ENCODE measurements at places on chromosomes 5 and 9. TPM values are rescaled to one million over a fixed set of nuclear protein-coding genes. Genes with fewer than 3 reads are reported as not detected.

The NUTM2G gene
- not detected for total RNA-seq

DNA sequence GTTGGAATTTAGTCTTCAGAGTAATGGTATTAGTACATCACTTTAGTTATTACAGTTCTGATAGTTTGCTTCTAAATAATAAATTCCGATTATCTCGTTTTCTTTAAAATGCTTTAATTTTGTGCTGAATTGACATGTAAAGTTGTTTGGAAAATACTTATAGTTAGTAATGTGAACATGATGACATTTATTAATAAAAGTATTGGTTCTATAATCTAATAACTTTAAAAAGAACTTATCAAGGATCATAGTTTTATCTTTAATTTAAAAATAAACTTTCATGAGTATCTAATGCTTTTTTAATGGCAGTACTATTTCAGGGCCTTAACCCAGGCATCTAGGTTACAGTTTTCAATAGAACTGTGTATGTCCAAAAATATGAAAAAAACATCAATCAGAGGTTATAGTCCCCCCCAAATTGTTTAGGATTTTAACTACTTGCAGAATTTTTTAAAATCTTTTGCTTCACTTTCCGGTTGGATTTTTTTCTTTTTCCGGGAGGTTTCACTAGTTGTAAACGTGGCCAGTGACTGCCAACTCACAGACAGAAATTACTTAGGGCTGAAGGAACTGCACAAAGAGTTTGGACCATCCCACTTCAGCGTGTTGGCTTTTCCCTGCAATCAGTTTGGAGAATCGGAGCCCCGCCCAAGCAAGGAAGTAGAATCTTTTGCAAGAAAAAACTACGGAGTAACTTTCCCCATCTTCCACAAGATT lies 680 bp downstream of the GPX8 start:
- peaks cover 15% of the 10 kb centered on the region for H3K4me1 ChIP-seq
- H3K27me3 ChIP-seq = no peaks in the 10 kb centered on the region
- H3K4me3 ChIP-seq = peak overlapping the region; percentile 83
- peak; percentile 88 for DNase-seq
- peaks cover 41% of the 10 kb centered on the region for H3K36me3 ChIP-seq

The FOXD1 gene
- total RNA-seq = 17.0 TPM

- no peak overlapping the region for H3K27ac ChIP-seq
- no peaks in the 10 kb centered on the region for H3K27me3 ChIP-seq
- no peak for DNase-seq
- no peak overlapping the region for H3K4me3 ChIP-seq
- H3K36me3 ChIP-seq = no peaks in the 10 kb centered on the region
Observed at GRCh38 chr5:75885849-75886596, 168.8 kb upstream of the POC5 start.

GRCh38 chr5:76025069-76025468 lies 58.1 kb upstream of the SV2C start:
- no peaks in the 10 kb centered on the region for H3K27me3 ChIP-seq
- H3K27ac ChIP-seq = no peak overlapping the region
- H3K4me1 ChIP-seq = no peaks in the 10 kb centered on the region
- no peaks in the 10 kb centered on the region for H3K36me3 ChIP-seq
- DNase-seq = no peak

- H3K27me3 ChIP-seq = peaks cover 38% of the 10 kb centered on the region
- H3K27ac ChIP-seq = no peak overlapping the region
- no peak overlapping the region for H3K4me3 ChIP-seq
- no peaks in the 10 kb centered on the region for H3K36me3 ChIP-seq
- peaks cover 15% of the 10 kb centered on the region for H3K4me1 ChIP-seq
Observed at GRCh38 chr5:170571281-170571731, 67.5 kb downstream of the KCNIP1 start.

The MARCHF11 gene
- total RNA-seq = not detected

The GABRP gene
- under 0.01 TPM for total RNA-seq

DNA sequence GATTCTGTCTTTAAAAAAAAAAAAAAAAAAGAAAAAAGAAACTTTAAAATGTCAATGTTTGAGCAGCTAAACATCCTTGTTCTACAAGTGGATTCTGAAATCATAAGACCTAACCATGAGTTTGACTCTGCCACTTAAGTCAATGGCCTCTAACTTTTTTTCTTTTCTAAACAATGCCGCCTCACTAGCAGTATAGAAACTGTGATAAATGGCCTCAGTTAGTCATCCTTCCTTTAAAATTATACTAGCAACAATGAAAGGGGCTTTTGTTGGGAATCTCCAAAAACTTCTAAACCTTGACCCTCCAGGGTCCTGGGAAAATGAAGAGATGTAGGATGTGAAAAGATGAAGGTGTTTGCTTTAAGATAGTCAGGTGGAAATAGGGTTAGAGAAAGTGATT lies 71.1 kb downstream of the FBXL7 start:
- no peaks in the 10 kb centered on the region for H3K36me3 ChIP-seq
- H3K27me3 ChIP-seq = no peaks in the 10 kb centered on the region
- H3K27ac ChIP-seq = no peak overlapping the region
- peaks cover 11% of the 10 kb centered on the region for H3K4me1 ChIP-seq

The NAIP gene
- 7.2 TPM for total RNA-seq

- DNase-seq = no peak
- H3K4me3 ChIP-seq = no peak overlapping the region
- no peaks in the 10 kb centered on the region for H3K27me3 ChIP-seq
- H3K4me1 ChIP-seq = no peaks in the 10 kb centered on the region
- H3K36me3 ChIP-seq = no peaks in the 10 kb centered on the region
Observed at GRCh38 chr5:118789366-118789765, 199.0 kb downstream of the DTWD2 start.

The CCDC192 gene
- total RNA-seq = not detected

GRCh38 chr5:84445049-84445685 lies 60.5 kb upstream of the EDIL3 start:
- DNase-seq = peak; percentile 68
- H3K4me3 ChIP-seq = no peak overlapping the region
- no peaks in the 10 kb centered on the region for H3K36me3 ChIP-seq

DNA sequence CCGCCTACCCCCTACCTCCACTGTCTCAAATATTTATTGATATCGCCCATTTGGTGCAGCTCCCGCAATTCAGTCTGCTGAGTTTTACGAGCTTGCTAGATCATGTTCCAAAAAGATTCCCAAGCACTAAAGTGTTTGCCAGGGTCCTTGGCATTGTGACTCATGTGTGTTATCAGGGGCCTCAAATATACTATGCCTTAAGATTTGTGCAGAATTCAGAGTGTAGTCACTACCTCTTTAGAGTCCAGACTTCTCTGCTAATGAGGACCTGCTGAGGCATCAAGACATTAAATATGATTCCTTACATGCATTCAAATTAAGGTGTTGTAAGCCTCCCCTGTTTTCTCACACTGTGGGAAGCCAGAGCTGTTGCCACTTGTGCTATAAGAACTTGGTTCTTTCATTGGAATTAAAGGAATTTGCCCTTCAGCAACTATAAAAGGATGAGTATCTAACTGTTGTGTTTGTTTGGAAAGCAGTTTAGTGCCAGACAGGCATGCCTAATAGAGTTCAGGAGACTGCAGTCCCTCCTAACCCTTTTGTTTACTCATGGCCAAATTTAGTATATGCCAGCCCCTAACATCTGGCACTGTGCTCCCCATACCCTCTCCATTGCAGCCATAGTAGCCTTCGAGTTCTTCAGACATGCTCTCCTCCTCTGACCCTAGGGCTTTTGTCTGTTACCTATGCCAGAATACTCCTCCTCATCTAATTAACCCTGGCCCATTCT lies 316.4 kb downstream of the NR3C1 start:
- H3K36me3 ChIP-seq = no peaks in the 10 kb centered on the region
- H3K4me1 ChIP-seq = peaks cover 7% of the 10 kb centered on the region
- no peak for DNase-seq
- H3K27me3 ChIP-seq = no peaks in the 10 kb centered on the region
- peak overlapping the region; percentile 21 for H3K27ac ChIP-seq
- no peak overlapping the region for H3K4me3 ChIP-seq

The FCN1 gene
- total RNA-seq = not detected

GRCh38 chr5:82351754-82352145 lies 73.6 kb upstream of the RPS23 start:
- no peak overlapping the region for H3K4me3 ChIP-seq
- H3K27ac ChIP-seq = peak overlapping the region; percentile 71
- peaks cover 43% of the 10 kb centered on the region for H3K4me1 ChIP-seq
- no peaks in the 10 kb centered on the region for H3K36me3 ChIP-seq
- H3K27me3 ChIP-seq = no peaks in the 10 kb centered on the region

DNA sequence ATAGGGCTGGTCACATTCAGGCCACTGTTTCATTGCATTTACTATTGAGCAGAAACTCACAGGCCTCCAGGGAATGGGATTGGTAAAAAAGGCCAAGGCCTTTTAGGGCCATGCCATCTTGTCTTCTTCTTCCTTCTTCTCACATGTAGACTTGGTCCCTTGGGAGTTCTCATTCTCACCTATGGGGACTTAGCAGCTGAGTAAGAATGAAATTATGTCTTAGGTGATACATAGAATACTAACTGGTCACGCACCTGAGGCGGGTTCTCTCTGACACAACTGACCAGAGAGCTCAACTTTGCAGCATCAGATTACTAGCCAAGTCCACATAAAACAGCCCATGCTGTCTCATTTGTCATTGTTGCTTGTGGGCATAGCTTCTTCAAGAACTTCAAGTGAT lies 641.8 kb downstream of the EFNA5 start:
- no peak for DNase-seq
- H3K4me3 ChIP-seq = no peak overlapping the region
- H3K36me3 ChIP-seq = no peaks in the 10 kb centered on the region
- no peak overlapping the region for H3K27ac ChIP-seq

DNA sequence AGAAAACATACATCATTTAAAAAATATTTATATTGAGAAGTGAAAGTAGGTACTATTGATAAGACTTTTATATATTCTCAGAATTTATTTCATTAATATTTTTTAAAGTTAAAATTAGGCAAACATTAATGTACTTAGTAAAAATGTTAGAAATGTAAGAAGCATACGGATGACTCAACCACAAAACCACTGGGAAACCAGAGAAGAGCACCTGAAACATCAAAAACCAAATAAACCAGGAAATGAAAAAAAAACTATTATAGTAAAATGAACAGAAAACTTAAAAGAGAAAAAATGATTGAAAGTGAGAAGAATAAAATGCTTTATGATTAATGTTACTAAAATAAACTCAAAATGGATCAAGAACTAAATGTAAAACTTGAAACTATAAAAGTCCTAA lies 233.2 kb upstream of the DAB2 start:
- peaks cover 7% of the 10 kb centered on the region for H3K4me1 ChIP-seq
- H3K27me3 ChIP-seq = no peaks in the 10 kb centered on the region
- H3K27ac ChIP-seq = no peak overlapping the region
- DNase-seq = no peak
- H3K36me3 ChIP-seq = no peaks in the 10 kb centered on the region

The PRRX2 gene
- 34.8 TPM for total RNA-seq

- no peak for DNase-seq
- H3K4me1 ChIP-seq = peaks cover 18% of the 10 kb centered on the region
- peak overlapping the region; percentile 46 for H3K27ac ChIP-seq
- no peaks in the 10 kb centered on the region for H3K27me3 ChIP-seq
Observed at GRCh38 chr5:139282197-139282557, 11.4 kb upstream of the MATR3 start.

All from osteoblast (primary cell).